ENCODE measurements at places on chromosomes 2 and 18.

DNA sequence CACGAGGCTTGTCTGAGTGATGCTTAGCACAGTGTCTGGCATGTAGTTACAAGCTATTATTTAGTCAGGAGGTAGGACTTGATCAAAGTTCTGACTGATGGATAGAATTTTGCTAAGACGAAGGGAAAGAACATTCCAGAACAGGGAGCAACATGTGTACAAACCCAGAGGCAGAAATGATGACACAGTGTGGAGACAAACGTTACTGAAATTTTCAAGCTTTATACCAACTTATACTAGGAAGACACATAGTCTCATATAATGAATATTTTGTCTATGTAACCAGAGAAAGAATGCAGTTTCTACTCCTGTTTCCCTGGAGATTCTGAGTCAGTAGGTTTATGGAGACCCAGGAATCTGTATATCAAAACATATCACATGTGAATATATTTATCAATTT lies 123.4 kb downstream of the FAM124B start:
- no peak for DNase-seq

DNA sequence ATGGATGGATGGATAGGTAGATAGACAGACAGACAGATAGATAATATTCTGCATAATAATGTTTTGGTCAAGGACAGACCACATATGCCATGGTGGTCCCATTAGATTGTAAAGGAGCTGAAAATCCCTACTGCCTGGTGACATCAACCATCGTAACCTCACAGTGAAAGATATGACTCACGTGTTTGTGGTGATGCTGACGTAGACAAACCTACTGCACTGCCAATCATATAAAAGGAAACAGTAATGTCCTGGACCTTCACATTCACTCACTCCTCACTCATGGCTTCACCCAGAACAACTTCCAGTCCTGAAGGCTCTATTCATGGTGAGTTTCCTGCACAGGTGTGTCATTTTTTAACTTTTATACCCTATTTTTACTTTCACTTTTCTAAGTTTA lies 202.9 kb upstream of the TPO start:
- DNase-seq, result no peak

DNA sequence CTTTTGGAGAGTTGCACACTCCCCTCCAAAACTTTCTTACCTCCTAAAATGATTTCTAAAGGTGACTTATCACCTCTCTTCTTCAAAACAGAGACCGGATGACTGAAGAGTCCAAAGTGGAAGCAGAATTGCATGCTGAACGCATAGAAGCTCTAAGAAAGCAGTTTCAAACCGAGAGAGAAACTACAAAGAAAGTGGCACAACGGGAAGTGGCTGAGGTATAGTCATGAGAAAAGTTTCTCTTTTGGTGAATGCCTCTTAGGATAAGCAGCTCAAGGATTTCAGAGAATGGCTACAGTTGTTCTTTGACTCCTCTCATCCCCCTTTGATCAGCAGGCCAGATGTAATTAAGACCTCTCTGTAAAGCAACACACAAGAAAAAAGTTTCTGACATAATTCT lies 73.6 kb downstream of the GTF3C3 start:
- no peak for DNase-seq

- DNase-seq, result no peak
These were observed 352.4 kb downstream of the ZNF516 start for GRCh38 chr18:76142611-76143010.

- DNase-seq, result no peak
These were observed 2.8 kb downstream of the PRKCE start for GRCh38 chr2:45654250-45654649.

Measured in Karpas-422 (cell line).